ENCODE measurements at places on chromosomes 6 and 20.
A peak's percentile ranks its signal among the peaks of the same experiment; 100 is the strongest.

DNA sequence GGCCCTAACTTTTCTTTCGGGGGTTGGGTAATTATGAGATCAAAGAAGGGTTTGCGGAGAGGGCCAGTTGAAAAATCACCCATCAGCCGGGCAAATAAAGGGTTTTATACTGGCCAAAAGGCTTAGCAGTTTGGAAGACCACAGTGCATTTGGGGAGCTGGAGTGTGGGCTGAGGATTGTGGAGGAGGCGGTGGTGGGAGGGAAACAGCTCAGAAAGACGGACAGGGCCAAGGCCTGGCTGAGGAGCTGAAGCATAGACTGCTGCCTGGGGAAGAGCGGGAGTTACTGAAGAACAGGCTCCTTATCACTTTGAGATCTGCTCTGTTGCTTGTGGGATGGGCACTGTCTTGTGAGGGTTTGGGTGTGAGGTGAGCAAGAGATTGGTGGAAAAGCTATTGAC lies 144.2 kb downstream of the CARMIL1 start:
- DNase-seq, result no peak

GRCh38 chr6:127869772-127870404 lies 31.0 kb downstream of the THEMIS start:
- no peak for DNase-seq

DNA sequence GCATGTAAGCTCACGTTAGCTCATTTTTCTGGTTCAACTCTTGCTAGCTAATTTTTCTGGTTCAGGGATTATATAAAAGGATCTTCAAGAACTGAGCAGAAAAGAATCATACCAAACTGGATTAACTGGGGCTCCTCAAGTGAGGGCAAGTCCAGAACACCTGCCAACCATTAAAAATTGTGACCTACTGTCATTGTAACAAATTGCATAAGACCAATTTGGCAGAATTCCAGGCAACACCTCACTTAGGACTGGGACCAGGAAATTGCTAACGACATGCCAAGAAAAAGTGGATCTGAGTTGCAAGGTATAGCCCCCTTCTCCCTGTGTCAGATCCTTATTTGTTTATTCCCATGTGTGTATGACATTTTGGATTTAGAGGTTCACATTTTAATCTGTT lies 216.6 kb downstream of the HIVEP2 start:
- DNase-seq, result no peak

DNA sequence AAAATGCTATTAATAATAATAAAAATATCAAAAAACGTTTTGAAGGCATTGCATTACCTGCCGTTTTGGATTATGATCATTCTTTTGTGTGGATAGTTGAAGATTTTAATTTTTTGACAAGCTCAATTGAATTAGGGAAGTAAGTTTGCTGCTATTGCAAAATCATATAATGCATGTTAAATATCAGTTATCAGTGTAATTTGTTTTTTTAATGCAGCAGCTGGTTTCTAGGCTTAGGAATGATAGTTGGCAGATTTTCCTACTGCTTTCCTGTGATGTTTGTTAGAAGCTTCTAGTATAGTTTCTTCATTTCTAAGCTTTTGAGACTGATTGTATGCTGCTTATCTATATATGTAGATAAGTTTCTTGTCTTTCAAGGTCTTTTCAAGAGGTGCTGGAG lies 99.0 kb downstream of the JARID2 start:
- no peak for DNase-seq

- DNase-seq, result no peak
Observed at GRCh38 chr20:35699957-35700624, 886 bp downstream of the ROMO1 start.

DNA sequence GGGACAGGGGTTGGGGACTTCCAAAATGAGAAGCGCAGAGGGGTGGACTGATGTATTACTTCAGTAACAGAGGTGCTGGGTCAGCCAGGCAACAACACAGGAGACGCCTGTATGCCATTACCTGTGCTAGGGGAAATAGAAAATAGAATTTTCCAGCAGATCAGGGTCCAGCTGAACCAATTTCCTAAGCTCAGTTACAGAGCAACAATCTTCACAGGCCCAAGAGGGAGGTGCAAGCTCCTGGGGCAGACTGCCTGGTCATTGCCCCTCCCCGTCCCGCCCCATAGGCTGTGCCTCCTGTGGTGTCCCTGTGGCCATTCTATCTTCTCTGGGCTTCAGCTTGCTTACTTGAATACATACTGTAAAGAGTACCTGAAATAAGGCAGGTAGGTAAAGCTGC lies 3.7 kb downstream of the KCNK5 start:
- DNase-seq, result no peak

DNA sequence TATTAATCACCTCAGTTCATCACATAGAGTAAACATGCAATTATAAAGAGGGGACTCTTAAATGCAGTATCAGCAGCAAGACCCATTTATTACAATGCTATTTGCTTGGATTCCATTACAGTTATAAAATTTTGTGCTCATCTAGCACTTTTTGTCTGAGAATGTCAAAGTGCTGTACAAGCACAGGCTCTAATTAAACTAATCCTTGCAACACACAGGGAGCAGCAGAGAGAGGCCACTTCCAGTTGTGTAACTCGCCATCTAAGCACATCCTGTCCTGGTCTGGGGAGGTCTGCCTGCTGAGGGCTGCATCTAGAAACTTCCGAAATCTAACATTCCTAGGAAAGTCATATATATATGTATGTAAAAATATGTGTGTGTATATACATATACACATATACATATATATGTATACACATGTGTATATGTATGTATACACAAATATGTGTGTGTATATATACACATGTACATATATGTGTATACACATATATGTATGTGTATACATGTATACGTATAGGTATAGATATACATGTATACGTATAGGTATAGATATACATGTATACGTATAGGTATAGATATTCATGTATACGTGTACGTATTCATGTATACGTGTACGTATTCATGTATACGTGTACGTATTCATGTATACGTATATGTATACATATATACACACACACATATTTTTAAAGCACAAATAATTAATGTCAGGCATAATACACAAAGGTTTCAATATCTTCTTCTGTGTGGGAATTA lies 136.4 kb upstream of the JARID2 start:
- no peak for DNase-seq

DNA sequence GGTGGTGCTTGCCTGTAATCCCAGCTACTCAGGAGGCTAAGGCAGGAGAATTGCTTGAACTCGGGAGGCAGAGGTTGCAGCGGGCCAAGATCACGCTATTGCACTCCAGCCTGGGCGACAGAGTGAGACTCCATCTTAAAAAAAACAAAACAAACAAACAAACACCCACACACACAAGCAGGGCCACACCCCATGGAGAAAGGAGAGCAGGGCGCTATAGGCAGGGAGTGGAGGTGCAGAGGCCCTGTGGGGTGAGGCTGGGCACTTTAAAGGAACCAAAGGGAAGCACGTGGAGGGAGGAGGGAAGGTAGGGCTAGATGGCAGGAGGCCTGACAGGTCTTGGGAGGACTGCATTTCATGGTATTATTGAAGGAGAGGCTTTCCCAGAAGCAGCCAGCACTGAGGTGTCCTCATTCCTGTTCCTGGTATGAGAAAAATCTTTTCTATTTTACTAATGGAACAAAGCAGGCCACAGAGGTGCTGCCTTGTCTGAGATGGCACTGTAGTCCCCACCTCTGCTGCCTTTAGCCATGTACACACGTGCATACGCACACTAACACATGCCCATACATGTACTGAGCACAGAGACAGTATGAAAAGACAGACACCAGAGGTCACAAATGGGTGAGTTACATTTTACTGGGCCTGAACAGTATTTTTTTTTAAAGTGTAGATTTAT lies 44.0 kb downstream of the BCAS4 start:
- peak; percentile 47 for DNase-seq

GRCh38 chr6:152119831-152120230 lies 312.3 kb downstream of the ESR1 start:
- DNase-seq, result no peak

- no peak for DNase-seq
Observed at GRCh38 chr6:43377710-43378229, 8.3 kb upstream of the ZNF318 start.

DNA sequence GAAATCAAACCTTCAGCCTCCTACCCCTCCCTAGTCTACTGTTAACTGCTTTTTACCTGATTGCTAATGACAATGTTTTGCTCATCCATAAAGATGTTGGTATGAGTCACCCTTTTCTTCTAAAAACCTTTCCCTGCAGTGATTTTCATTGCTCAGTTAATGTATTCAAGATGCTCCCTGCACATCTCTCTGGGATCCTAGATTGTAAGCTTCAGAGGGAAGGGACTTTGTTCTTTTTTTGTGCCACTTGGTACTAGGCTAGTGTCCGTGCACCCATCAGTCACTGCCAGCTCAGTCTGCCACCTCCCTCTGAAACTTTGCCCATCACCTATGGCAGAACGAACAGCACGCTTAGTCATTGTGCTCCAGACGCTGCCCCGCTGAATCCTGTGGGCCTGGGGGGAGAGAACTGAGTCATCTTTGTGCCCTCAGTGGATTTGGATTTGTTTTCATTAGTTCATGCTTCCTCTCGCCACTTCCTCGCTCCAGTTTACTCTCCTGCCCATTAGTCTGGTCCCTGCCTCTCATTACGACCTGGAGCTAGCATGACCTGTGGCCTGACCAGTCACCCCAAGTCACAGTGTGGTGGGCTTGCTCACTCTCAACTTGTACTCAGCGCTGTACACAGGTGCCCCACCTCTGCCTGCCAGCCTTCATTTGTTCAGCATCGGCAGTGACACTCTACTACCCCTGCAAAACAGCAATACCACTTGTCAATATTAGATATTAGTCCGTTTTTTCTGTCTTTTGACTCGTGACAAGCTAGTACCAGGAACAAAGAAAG lies 78.0 kb upstream of the TMEM181 start:
- peak; percentile 83 for DNase-seq

GRCh38 chr20:50188879-50189680 lies 1.6 kb upstream of the CEBPB start:
- no peak for DNase-seq

DNA sequence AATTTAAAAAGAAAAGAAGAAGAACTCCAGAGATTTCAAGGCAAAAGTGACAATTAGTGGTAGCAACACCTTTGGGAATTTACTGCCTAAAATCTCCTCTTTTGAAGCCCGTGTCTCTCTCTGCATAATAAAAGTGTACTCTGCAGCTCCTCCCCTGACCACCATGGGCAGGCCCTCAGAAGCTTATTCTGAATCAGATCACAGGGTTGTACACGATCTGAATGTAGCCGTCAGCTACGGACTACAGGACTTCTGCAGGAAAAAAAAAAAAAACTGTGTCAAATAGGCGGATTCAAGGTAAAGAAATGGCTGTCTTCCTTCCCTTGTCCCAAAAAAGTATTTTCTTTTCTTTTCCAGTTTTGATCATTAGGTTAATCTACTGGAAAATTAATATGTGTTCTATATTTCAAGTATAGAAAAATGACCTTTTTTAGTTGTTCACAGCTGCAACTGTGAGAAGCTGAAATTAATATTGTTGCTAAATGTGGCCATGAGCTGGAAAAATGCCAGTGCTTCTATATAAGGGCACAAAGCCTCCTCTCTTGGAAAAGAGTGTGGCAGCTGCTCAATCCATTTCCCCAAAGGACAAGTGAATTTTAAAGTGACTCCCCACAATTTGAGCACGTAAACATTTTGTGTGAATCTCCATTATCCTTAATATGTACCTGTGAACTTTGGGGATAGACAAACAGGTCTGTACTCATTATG lies 397.4 kb downstream of the C6orf118 start:
- no peak for DNase-seq

GRCh38 chr6:34412016-34412415 lies 13.9 kb downstream of the RPS10 start:
- DNase-seq, result peak; percentile 67

DNA sequence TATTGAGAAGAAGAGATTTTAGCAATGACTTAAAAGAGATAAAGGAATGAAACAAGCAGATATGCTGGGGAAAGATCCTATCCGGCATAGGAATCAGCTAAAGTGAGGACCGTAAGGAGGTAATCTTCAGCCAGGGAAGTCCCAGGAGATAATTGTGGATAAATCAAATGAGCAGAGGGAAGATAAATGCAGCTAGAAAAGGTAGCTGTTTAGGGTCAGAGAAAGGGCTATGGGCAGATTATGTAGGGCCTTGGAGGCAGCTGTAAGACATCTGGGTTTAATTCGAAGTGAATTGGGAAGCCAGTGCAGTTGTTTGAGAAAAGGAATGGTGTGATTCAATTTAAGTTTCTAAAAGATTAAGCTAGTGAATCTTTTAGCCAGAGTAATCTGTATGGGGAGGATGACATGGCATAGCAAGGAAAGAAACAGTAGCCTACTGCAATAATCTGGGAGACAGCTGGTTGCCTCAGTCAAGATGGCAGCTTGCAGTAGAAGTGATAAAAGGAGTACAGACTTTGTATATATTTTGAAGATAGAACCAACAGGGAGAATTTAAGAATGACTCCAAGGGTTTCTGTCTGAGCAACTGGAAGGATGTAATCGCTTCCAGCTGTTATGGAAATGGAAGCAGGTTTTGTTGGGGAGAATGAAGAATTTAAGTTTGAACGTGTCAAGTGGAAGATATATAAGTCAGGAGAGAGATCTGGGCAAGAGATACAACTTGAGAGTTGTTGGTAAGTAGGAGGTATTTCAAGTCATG lies 552.3 kb upstream of the FLRT3 start:
- no peak for DNase-seq

GRCh38 chr6:146295695-146296094 lies 247.9 kb upstream of the RAB32 start:
- no peak for DNase-seq

GRCh38 chr20:11867291-11867919 lies 50.3 kb upstream of the BTBD3 start:
- no peak for DNase-seq

GRCh38 chr6:129889580-129889979 lies 28.5 kb upstream of the TMEM244 start:
- DNase-seq, result peak; percentile 66

- no peak for DNase-seq
Observed at GRCh38 chr6:135268740-135269139, 87.6 kb downstream of the MYB start.

DNA sequence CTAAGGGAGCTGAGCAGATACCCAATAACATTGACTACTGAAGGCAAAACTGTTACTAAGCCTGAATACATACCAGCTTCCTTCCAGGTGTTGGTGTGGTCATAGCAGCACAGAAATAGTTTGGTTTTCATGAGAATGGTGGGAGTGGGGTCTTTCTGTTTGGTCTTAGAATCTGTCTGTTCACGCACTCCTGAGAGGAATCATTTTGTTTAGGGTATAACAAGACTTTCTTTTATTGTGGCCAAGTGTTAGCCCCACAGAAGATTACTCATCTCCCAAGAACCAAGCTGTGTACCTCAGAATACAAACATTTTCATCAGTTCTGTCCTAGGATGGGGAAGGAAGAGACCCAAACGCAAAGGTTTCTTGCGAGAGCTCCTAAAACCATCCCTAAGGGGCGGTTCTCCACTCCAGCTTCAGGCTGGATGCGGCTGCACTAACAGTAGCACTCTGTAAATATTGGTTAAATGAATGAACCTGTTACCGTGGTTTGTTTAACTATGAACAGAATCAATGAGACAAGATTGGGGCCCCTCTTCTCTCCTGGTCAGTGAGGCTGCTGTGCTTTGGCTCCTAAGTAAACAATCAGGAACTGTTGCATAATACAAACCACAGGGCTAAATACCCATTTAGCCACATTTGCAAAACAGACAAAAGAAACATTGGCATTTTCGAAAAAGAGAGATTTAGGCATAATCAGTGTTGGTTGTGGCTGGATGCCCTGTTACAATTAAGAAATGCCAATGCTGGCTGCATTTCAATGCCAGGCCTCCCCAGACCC lies 44.9 kb downstream of the SNAP25 start:
- peak; percentile 71 for DNase-seq
